ENCODE measurements at places on chromosomes 6 and 20.

DNA sequence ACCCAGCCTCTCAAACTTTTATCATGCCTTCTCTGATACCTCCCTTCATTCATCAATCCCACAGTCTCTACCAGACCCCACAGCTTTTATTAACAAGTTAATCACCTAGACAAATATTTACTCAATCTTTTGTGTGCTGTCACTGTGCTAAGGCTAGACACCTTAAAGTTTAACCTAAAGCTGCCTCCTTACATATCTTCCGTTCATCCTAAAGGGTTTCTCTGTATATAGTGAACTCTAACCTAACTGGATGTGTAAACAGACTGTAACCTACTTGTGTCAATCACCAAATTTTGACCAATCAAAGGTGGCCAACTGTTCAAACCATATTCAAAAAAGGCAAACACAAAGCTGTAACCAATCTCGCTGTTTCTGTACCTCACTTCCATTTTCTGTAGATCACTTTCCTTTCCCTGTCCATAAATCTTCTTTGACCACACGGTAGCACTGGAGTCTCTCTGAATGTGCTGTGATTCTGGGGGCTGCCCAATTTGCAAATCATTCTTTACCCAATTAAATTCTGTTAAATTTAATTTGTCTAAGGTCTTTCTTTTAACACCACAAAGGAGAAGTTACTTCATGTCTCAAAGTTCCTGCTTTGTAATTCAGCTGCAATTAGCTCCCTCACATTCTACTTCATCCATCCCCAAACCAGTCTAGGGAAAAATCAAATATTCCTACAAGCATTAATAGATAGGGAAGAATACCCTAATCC is 72.5 kb downstream of the ARHGAP18 start:
- no peak for DNase-seq

- DNase-seq: no peak
Measured at GRCh38 chr6:169362501-169363121, 109.0 kb upstream of the THBS2 start.

GRCh38 chr6:44636561-44637248 is 249.2 kb downstream of the CDC5L start:
- no peak for DNase-seq

GRCh38 chr20:9081423-9081966 is 12.6 kb downstream of the PLCB4 start:
- no peak for DNase-seq

- DNase-seq: no peak
Measured at GRCh38 chr6:157798851-157799250, 24.2 kb upstream of the SNX9 start.

GRCh38 chr6:72525821-72526510 is 95.9 kb upstream of the KCNQ5 start:
- DNase-seq: no peak

GRCh38 chr6:37972994-37973757 is 153.6 kb downstream of the ZFAND3 start:
- DNase-seq: no peak

DNA sequence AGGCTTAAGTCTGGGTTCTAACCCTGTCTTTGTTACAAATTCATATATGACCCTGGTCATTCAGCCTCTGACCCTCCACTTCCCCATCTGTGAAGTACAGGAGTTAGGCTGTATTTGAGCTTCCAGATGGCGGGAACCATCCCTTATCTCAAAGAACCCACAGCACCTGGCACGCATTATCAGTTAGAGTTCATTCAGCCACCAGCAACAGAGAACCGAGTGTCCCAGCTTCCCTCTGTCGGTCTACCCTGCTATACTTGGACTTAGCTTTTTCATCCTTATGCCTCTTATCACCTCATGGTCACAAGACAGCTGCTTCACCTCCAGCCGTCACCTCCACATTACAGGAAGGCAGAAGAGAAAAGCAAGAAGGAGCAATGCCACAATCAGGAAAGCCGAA is 147.8 kb downstream of the EYA2 start:
- DNase-seq: no peak

DNA sequence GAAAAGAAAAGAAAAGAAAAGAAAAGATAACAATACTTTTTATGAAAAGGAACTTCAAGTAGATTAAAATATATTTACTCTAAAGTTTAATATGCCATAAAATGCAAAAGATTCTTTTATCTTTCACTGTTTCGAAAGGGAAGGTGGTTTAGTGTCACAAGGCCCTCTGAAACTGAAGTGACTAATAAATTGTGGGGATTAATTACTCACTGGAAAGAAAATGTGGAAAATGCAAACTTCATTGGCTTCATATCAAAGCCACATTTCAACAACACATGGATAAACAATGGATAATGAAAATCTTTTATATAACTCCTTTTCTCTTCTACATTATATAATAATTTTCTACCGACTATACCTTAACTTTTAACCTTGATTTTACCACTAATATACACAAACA is 320.5 kb upstream of the RSPO3 start:
- DNase-seq: no peak

GRCh38 chr20:64160118-64160517 is 4.1 kb upstream of the MYT1 start:
- no peak for DNase-seq

- DNase-seq: no peak
Measured at GRCh38 chr20:37396416-37397075, 50.6 kb downstream of the SRC start.

DNA sequence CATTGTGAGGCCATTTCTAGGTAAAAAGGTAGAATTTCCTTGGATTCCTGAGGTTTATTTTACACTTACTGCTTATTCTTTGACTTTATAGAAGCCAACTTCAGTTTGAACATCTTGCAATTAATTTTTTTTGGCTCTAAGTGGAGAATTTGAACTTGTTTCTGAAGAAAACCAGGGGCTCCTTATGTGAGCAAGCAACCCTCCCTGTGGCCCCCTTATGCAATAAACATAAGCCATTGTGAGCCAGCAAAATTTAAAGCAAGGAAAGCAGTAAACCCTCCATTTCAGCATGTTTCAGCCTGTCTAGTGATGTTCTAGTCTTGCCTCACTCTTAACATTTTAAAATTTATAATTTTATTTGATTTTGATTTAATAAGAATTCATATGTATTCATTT is 5.6 kb downstream of the HLA-F start:
- no peak for DNase-seq

GRCh38 chr6:133460101-133460500 is 218.9 kb downstream of the EYA4 start:
- DNase-seq: no peak

- no peak for DNase-seq
Measured at GRCh38 chr6:23929201-23929600, 196.8 kb upstream of the NRSN1 start.

Data from stimulated activated CD4-positive, alpha-beta T cell treated with anti-CD3 and anti-CD28 coated beads, Interleukin-1b, Interleukin-23, amount 100 ng/mL, for 24 hours (primary cell).